Activated T-helper 1 cell treated with anti-CD3 and anti-CD28 coated beads, Interleukin-2, amount 50 U/mL, for 16 hours (primary cell): ENCODE measurements at places on chromosomes 7 and 10.

GRCh38 chr7:111324228-111324627 is 233.3 kb downstream of the LRRN3 start:
- DNase-seq = no peak

DNA sequence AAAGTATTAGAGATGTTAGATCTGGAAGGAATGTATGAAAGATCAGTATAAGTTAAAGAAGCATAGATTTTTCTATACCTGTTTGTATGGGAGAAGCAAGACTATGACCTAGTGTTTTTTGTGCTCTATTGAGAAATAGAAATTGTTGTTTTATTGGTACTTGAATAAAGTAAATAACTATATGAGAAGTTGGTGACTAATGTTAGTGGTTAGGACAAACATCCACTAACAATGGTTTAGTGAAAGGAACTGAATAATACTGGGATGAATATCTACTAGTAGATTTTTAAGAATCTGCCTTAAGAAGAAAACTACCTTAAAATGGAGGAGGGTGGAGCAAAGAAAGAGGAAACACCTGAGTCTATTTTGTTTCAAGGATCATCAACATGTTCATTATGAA is 521.1 kb upstream of the POT1 start:
- DNase-seq = no peak

DNA sequence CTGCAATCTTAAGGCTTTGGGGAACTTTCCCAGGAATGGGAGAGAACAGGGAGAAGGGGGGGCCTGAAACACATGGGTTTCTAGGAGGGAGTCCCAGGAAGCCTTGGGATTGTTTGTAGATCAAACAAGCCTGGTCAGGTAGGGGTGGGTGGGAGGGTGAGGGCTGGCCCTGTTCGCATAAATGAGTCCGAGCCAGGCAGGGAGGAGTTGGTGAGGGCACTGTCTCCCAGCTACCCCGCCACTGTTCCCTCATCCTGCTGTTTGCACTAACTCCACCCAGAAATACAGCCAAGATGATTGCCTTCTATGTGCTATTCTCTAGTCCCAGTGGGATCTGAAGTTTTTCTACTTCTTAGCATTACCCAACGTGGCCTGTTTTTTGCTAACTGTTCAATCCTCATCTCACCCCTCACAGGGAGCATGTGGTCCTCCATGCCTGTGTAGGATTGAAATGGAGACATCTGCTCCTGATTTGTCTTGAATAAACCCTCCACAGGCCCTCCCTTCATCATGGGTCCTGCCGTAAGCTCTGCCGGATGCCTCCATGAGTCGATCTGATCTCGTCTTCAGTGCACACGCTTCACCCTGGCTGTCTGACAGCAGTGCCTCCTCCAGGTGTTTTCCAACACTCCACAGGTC is 257.0 kb downstream of the COBL start:
- DNase-seq = no peak

DNA sequence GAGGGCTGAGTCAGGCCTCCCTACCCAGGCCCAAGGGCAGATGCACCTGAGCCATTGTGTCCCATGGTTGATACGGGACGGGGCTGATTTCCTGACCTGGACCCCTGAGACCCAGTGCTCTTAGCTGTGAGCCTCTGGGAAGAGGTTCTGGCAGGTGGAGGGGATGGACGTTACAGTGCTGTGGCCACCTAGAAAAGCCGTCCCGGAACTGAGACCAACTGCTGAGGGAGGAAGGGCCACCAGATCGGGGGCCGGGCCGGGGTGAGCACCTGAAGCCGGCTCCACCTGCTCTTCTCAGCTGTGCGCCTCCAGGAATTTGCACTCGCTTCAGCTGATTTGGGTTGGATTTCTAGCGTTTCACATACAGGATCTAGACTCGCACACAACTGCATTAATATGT is 35.4 kb downstream of the CHST12 start:
- no peak for DNase-seq

GRCh38 chr7:48471196-48471595 is 299.9 kb downstream of the ABCA13 start:
- DNase-seq = no peak

DNA sequence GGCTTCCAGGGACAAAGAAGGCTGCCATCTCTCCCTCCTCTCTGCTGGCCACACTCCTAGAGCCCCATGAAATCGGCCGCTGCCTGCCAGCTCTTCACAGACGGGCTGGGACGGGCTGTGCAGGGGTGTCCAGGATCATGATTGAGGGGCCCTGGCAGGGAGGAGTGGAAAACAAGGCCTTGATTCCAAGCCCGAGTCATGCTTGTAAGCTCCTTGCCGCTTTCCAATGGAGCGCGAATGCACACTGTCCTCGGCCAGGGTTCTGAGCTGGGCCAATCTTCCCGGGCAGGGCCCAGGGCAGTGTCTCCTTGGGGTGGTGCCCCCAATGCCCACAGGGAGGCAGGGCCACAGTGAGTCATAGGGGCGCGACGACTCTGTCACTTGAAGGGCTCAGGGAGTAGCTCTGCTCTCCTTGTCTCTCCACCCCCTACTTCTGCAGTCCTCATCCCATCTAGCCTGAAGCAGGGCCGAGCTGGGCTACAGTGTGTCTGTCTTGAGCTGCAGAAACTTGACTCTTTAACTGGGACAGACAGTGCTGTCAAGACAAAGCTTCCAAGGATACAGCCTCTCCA is 186.2 kb upstream of the SVIL start:
- no peak for DNase-seq

- DNase-seq = no peak
Observed at GRCh38 chr10:59126261-59126660, 50.2 kb upstream of the PHYHIPL start.

- DNase-seq = peak; percentile 25
Observed at GRCh38 chr7:43906331-43907010, at the start of gene URGCP. Gene URGCP, minus strand, starts transcription at chr7:43906596. Its CDS starts 21 bp downstream, at chr7:43906575.

GRCh38 chr7:18721429-18721828 is 225.9 kb downstream of the HDAC9 start:
- no peak for DNase-seq

DNA sequence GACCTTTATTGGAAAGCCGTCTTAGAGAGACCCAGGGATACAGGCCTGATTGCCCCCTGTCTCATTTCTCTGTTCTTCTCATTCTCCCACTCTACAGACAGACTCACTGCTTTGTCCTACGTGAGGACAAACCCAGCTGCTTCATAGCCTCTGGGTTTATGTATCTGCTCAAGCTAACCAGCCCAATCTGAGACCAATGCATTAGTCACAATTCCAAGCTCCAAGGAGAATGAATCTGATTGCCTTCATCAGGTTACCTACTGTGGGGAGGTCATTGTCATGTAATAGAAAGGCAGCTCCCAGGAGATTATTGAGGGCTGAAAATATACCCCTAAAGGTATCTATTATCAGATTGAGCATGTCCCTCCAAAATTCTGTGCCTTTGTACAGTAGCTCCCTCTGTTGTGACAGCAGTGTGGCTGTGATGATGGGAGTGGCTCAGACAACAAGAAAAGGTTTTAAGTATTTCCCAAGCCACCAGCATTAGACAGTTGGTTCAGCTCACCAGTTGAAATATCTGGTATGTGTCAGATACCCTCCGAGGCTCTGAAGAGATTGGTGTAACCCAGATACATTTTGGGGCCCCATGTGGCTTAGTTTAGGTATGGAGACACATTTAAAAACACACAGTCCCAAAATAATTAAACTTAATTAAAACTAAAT is 123.1 kb upstream of the EEPD1 start:
- DNase-seq = no peak

- no peak for DNase-seq
Observed at GRCh38 chr7:55532150-55532917, 40.0 kb downstream of the VOPP1 start.

DNA sequence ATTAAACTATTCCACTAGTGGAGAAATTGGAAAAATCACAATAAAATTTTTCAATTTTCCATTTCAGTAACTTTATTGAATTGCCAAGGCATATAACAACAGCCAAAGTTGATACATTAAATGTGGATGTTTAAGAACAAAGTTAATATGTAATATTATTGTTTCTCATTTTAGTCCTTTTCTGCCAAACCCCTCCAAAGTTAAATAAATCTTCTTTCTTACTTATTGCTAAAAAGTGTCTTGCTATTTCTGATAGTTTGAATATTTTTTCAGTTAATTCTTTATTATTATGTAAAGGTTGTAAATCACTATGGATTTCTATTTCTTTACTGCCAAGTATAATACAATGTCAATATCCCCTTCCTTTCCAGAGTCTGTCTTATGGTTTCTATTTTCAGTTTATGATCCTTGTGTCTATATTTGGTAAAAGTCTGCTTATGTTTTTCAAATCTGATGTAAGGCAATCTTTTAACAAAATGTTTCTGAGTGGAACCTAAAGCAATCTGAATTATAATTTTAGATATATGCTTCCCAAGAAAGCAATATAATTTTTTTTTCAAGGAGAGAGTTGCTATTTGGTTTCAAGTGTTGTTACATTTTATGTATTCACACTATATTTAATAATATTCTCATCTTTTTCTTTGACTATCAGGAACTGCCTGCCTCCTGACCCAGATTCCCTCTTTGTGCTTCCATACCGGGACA is 80.3 kb upstream of the RHOBTB1 start:
- no peak for DNase-seq

DNA sequence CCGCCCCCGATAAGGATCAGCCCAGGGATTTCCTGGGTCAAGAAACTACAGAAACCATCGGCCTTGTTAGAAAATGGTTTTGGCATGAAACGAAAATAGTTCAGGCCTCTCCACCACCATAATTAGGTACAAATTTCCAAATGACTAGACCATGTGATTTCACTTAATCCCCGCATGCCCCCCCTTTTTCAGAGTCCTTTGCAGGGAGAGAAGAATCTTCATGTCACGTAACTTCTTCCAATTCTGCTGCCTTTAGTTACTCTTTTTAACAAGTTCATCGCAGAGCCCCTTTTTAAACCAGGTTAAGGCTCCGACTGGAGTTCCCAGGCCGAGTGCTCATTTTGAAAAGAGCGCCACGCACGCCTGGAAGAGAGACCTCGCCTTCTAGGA is 3.4 kb downstream of the PDGFA start:
- no peak for DNase-seq

- no peak for DNase-seq
Observed at GRCh38 chr7:136883046-136883445, 14.6 kb downstream of the CHRM2 start.

GRCh38 chr7:117619681-117620080 is 139.9 kb downstream of the CFTR start:
- DNase-seq = no peak

DNA sequence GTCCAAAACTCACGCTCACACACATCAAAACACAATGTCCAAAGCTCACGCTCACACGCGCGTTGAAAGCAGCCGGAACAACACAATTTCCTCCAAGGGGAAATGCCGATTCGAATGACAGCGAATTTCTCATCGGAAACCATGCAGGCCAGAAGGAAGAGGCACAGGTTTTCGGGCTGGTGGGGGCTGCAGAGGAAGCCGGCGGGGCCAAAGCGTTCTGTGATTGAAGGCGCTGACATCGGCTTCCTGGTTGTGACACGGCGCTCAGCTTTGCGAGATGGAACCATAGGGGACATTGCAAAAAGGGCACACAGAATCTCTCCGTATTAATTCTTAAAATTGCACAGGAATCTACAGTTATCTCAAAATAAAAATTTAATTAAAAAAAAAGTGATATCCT is 61.3 kb downstream of the FOXL3 start:
- peak; percentile 16 for DNase-seq

- no peak for DNase-seq
Observed at GRCh38 chr10:9301148-9301547, 1246.7 kb downstream of the GATA3 start.

- DNase-seq = no peak
Observed at GRCh38 chr7:88293866-88294265, 12.8 kb downstream of the STEAP4 start.

- no peak for DNase-seq
Observed at GRCh38 chr10:118108194-118109026, 61.7 kb upstream of the RAB11FIP2 start.

DNA sequence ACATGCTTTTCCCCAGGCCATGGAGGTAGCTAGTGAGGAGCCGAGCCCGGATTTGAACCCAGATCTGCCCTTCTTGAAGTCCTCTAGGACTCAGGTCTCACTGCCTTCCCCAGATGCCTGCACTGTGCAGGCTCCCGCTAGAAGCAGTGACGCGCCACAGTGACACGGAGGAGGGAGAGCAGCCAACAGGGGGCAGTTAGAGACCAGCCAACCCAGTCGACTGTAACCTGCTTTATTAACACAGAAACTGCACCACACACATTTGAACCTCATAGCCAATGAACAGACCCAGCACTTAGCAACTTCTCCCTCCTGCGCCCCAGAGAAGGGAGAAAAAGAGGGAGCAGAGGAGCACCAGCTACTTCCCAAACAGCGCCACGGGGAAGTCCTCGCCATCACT is 27.4 kb downstream of the PILRA start:
- no peak for DNase-seq

GRCh38 chr7:2120841-2121830 is 111.6 kb downstream of the MAD1L1 start:
- DNase-seq = no peak

GRCh38 chr7:2043316-2044039 is 189.3 kb downstream of the MAD1L1 start:
- DNase-seq = no peak

DNA sequence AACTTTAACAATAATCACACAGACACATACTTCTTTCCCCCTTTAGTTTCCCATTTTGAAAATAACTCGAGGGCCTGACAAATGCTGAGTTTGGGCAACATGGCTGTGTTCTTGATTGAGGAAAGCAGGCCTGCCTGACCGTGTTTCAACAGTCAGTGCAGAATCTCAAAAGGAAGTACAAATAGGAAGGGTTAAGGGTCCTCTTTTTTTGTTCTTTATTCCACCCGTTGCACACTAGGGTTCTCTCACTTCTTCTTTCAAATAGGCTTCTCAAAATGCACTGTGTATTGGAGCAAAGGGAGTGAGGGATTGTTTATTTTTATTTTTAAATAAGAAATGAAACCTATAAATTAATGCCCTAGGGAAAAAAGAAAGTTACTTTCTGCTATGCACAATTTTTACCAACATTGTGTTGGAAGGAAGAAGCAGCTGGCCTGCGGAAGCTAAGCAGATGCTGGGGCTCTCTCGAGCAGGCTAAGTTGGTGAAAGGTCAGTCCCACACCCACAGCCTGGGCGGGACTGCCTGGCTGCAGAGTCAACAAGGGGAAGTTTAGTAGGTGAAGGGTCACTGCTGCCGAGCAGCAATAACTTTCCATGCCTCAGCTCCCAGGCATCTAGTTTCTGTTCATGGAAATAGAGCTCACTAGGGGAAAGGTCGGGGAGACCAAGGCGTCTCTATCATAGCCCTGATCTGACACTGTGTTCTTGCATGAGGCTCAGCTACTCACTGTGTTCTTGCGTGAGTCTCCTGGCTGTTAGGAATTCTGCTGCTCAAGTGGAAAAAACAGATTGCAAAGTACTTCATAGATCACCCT is 12.2 kb upstream of the PDK4 start:
- no peak for DNase-seq

- no peak for DNase-seq
Observed at GRCh38 chr7:42289473-42289872, 52.5 kb upstream of the GLI3 start.
